ENCODE measurements at places on chromosomes 6 and 20.

- DNase-seq: no peak
Observed at GRCh38 chr20:37796121-37796520, 102.3 kb downstream of the CTNNBL1 start.

GRCh38 chr6:118186672-118187567 lies 279.9 kb downstream of the SLC35F1 start:
- no peak for DNase-seq

DNA sequence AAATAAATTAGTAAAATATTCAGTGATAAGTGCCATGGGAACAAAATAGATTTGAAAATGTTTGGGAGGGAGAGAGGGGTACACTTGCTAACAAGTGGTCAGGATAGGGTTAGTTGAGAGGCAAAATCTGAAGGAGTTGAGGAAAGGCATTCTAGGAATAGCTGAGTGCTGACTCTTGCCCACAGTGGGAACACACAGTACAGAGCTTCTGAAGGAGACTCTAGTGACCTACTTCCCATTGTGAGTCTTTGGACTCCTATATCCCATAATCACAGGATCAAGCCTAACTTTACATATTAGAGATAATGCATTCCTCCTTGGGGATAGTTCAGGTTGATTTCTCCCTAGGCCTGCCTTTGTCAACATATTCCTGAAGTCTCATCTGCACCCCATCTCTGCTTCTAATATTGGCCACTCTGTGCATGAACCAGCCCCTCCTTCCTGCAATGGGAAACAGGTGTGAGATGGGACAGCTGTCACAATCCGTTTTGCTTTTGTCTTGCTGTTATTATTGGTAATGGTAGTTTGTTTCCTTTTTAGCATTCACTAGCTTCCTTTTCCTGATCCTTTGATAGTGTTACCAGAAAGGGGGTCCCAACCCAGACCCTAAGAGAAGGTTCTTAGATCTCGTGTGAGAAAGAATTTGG lies 2.6 kb upstream of the TRIM38 start:
- DNase-seq: no peak

GRCh38 chr6:208364-208763 lies 83.9 kb upstream of the DUSP22 start:
- DNase-seq: no peak

- no peak for DNase-seq
Observed at GRCh38 chr6:49606721-49607390, 29.8 kb downstream of the RHAG start.

DNA sequence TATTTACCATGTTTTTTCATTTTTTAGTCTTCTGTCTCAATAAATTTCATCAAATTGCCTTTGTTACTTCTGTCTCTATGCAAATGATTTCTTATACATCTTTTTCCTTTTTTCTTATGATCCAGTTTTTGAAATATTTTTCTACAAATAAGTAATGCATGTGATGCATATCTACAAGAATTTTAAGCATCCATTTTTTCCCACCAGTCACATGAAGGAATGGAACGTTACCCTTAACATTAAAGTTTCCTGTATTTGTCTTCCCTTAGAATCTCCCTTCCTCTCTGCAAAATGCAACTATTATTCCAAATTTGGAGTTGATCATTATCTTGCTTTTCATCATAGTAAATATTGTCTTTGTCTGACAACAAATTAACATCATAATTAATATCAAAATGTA lies 35.5 kb downstream of the PSMB9 start:
- DNase-seq: no peak
